ENCODE measurements at places on chromosomes 12 and 14.

GRCh38 chr12:13496111-13496510 lies 299.6 kb downstream of the EMP1 start:
- DNase-seq, result no peak

- DNase-seq, result no peak
These were observed 57.9 kb upstream of the KCNA5 start for GRCh38 chr12:4985820-4986219.

GRCh38 chr14:106694638-106695393 lies 1168.4 kb downstream of the TMEM121 start:
- no peak for DNase-seq

DNA sequence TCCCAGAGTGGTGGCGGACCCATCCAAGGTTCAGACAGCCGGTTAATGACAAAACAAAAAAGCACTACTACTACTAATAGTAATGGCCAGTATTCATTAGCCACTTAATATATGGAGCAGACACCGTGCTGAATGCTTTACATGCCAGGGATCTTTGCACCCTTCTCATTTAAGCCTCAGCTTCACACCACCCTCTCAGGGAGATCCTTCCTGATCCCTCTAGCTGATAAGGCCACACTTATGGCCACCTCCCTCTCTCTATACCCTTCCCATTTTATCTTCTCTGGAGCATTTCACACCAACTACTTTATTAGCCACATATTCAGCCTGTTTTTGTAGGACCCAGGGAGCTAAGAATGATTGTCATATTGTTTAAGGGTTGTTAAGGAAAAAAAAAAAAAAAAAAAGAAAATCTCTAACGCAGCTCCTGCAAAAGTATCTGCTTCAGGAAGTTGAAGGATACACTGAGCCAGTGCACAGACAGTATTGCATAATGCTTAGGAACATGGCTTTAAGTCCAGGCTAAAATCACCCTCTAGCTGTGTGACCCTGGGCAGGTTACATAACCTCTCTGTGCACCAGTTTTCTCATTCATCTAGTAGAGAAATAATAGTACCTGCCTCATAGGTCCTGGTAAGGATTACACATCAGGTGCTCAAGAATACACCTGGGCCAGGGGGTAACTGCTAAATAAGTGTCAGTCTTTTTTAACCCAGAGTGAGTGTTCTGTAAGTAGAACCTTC lies 29.4 kb downstream of the NUAK1 start:
- DNase-seq, result no peak

GRCh38 chr12:126663304-126664094 lies 1598.3 kb downstream of the AACS start:
- no peak for DNase-seq

DNA sequence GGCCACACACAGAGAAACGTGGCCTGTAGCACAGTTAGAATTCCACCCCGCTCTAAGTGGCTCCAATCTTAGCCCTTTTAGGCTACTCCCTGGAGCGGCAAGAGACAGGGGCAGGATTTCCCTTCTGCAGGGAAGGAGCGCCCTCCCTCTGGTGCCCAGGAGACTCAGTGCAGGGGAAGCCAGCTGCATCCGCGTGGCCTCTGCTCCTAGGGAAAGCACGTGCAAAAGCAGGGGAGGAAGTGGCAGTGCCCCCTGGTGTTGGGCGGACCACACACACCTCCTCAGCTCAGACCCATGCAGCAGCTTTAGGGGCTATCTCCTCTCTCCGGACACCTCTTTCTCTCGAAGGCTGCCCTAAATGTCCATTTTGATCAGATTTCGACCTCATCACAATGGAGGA lies 50.0 kb downstream of the SPRING1 start:
- no peak for DNase-seq

- no peak for DNase-seq
These were observed 2.5 kb downstream of the CCDC197 start for GRCh38 chr14:93999573-93999972.

GRCh38 chr12:99027461-99027860 lies 382.4 kb downstream of the APAF1 start:
- no peak for DNase-seq

DNA sequence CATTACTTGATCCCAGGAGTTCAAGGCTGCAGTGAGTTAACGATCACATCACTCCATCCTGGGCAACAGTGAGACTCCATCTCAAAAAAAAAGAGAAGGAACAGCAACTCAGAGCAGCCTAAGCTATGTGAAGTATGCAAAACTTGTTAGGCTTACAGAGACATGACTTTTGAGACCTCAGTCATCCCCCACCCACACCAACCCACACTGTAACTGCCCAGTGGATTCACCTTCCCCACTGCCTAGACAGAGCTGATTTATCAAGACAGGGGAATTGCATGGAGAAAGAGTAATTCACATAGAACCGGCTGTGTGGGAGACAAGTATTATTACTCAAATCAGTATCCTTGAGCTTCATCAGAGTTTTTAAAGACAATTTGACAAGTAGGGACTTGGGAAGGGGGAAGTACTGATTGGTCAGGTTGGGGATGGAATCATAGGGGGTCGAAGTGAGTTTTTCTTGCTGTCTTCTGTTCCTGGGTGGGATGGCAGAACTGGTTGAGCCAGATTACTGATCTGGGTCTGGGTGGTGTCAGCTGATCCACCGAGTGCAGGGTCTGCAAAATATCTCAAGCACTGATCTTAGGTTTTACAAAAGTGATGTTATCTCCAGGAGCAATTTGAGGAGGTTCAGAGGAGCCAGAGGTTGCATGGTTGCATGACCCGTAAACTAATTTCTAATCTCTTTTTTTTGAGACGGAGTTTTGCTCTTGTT lies 6.2 kb upstream of the WDR89 start:
- no peak for DNase-seq

GRCh38 chr12:69343357-69343756 lies 4.8 kb upstream of the LYZ start:
- no peak for DNase-seq

GRCh38 chr12:473198-473597 lies 13.5 kb downstream of the B4GALNT3 start:
- DNase-seq, result no peak

DNA sequence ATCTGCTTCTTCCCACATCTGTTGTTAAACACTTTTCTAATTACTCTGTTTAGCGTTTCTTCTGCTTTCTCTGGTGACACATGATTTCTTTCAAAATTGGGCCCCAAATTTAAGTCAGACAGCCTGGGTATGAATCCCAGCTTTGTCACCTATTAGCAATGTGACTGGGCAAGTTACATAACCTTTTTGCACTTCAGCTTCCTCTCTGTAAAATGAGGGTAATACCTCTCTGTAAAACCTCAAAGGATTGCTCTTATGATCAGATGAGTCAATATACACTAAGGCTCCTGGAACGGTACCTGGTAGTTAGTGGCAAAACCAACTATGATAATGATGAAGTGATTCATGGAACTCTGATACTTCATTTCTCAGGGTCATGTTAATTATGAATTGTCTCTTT lies 33.0 kb downstream of the E2F7 start:
- no peak for DNase-seq

DNA sequence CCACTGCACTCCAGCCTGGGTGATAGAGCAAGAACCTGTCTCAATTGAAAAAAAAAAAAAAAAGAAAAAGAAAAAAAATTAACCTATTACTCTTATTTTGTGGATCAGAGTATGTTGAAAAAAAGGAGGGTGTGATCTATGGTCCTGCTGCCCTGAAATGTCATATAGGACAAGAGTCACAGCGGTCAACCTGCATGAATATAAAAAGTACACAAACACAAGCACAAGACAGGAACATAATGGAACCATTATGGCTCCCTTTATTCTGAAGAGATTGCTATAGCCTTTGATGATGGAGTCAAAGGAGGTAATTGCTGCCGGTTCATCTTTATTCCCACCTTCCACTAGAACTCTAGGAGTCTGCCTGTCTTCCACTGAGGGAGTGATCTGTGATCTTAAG lies 96.9 kb downstream of the NTN4 start:
- no peak for DNase-seq

- no peak for DNase-seq
These were observed 18.6 kb downstream of the AICDA start for GRCh38 chr12:8594072-8594471.

GRCh38 chr14:43914041-43914693 lies 592.9 kb downstream of the FSCB start:
- DNase-seq, result no peak

GRCh38 chr14:102781063-102781462 lies 3.8 kb downstream of the TRAF3 start:
- DNase-seq, result no peak

GRCh38 chr12:130661059-130661458 lies 55.0 kb downstream of the RIMBP2 start:
- no peak for DNase-seq

DNA sequence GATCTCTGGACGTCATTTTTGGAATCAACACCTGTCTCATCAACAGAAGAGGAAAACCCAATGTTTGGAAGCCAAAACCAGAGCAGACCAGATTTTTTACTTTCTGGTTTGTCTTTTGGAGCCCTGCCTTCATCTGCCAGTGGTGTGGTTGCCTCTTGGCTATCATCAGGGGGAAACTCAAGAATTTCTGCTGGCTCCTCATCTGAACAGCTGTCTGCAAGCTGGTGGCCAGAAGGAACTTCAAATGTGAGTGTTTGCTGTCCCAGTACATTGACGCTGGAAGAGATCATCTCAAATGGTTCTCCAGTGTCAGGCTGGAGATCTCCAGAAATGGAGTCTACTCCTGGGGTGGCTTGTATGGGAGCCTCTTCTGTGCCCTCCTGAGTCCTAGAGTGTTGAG lies 13.8 kb downstream of the PLD4 start:
- no peak for DNase-seq

DNA sequence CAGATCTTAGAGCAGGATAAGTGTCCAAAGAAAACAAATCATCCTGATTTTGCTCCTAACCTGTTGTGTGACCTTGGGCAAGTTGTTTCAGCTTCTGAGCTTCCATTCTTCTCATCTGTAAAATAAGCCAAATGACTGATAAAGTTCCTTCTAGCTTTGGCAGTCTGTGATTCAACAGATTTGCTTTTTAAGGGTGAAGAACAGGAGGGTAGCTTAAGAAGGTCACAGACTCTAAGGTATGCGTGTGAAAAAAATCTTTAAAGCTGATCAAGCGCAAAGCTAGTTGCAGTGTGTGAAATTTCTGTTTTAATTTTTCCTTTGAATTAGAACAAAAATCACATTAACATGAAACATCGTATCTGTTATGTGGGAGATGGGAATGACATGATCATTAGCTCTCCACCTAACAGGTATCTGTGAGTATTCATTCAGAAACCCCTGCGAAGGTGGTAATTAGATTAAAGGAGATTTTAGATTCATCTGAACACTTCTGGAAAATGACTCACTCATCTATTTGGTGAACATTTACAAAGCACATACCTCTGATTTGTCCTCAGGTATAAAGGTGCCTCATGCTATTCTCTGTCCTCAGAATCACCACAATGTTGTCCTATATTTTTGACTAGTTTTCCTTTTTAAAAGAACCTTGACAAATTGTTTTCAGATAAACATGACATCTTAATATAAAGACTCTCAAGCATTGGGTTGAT lies 131.9 kb upstream of the CPM start:
- no peak for DNase-seq

- DNase-seq, result no peak
These were observed 312.1 kb downstream of the SEC23A start for GRCh38 chr14:38790916-38791315.

DNA sequence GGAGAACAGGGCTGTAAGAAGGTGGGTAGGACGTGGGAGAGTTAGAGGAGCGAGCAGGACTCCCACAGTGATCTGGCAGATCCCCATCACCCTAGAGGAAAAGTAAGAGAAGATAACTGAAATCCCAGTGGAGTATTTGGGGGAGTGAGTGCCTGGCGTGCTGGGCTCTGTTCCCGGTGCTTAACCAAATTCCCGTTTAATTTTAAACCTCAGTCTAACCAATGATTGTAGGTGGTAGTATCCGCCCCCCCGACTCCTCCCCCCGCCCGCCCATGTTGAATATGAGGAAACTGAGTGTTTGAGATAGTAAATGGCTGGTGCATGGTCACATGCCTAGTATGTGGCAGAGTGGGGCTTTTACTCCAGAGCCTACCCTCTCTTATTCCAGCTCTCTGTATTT lies 1.2 kb downstream of the TARBP2 start:
- no peak for DNase-seq

DNA sequence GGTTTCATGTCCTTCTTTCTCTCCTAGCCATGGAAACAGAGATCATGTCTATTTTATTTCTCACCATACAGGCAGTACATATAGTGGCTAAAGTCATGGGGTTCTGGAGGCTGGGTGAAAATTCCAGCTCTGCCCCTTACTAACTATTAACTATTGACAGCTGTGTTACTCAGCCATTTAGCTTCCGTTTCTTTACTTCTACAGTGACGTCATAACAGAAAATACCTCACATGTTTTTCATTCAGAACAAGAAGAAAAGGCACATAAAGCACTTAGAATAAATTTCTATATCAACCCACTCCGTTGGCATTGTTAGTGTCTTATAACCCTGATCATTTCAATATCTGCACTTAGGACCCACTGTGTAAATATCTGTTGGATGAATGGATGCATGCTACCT lies 1506.9 kb upstream of the TMEM132C start:
- DNase-seq, result no peak

DNA sequence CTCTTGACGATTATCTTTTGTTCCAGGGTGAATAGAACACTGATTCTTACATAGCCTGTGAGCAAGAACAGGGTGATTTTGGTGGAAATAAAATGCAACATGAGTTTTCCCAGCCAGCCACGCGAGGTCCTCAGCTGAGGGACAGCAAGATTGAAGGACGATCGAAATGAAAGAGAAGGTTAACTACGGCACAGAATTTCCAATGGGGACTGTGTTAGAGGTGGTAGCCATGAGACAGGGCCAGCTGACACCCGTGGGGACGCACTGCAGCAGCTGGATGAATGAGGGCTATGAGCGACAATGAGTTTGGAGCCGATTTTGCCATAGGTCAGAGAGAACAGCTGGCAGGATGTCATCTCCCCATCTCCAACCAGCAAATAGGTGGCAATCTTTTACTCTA lies 243.4 kb upstream of the PELI2 start:
- no peak for DNase-seq

- DNase-seq, result no peak
These were observed 126.6 kb upstream of the PRKD1 start for GRCh38 chr14:30054201-30054600.

DNA sequence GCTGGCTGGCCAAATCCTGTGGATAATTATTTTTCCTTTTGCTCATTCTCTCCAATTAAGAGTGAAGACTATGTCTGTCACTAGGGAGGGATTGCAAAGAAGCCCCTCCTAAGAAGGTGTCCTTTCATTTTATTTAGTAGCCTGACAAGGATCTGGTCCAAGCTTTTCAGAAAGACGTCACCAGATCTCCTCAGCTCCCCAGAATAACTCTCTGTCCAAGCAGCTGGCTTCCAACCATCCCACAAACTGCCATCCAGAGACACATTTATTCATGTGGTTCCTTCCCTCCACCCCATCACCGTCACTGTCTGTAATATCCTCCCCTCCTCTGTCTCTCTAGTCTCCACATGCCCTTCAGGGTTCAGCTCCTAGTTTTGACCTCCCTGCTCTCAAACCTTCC lies 69.9 kb downstream of the PPM1H start:
- DNase-seq, result no peak
